ENCODE measurements at places on chromosomes 2 and 18.

- DNase-seq: no peak
Measured at GRCh38 chr2:131659168-131659572, 131.5 kb downstream of the CCDC74A start.

GRCh38 chr2:31031132-31031706 lies 107.0 kb downstream of the GALNT14 start:
- no peak for DNase-seq

DNA sequence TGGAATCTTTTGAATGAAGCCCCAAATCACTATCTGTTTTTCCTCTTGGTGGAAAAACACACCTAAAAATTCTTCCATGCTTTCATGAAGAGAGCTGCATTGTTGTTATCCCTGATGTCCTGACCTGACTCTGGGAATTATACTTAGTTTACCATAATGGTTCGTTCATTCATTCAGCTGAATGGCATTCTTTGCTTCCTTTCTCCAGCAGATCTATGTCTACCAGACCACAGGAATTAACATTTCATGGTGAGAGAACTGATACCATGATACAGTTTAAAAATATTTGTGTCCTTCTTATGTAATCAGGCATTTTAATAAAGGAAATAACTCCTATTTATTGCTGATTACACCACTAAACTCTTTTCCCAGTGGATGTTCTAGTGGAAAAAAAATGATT lies 11.1 kb upstream of the SLC4A10 start:
- no peak for DNase-seq

- DNase-seq: no peak
Measured at GRCh38 chr2:2757764-2758163, 426.7 kb upstream of the MYT1L start.

GRCh38 chr2:19140463-19141208 lies 217.8 kb downstream of the OSR1 start:
- no peak for DNase-seq

GRCh38 chr2:109364217-109364616 lies 235.2 kb downstream of the SH3RF3 start:
- DNase-seq: no peak

DNA sequence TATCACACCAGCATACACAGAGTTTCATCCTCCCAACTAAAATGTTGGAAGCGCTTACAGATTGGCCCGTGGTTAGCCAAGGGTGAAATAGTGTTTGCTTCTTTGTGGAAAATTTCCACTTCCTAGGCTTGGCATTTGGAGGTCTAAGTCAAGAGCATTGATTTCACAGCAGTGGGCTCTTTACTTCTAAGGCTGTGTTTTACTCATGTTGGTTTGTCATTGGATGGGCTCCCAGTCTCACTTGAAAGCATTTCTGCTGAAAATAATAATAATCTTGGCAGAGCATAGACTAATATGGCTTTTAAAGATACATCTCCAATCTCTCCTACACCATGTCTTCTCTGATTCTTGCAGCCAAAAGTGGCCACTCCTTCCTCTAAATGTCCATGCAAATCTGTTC lies 82.9 kb downstream of the DYNAP start:
- DNase-seq: no peak

GRCh38 chr18:67670024-67670543 lies 153.6 kb upstream of the DSEL start:
- no peak for DNase-seq

DNA sequence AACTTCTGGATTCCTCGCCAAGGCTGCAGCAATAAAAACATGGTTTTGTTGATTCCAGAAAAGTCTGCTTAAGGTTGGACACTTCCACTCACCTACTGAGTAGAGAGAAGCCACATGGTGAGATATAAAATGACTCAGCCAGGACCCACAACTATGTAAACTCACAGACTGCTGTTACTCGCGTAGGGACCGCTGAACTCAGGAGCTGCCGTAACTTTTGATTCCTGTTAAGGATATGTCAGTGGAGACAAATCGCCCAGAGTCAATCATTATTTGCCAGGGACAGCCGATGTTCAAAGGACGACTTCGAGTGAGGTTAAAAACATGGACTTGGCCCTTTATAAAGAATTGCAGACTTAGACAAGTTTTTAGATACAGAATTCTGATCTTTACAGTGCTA lies 25.6 kb downstream of the CYB5A start:
- DNase-seq: no peak

- no peak for DNase-seq
Measured at GRCh38 chr2:138269765-138270164, 231.8 kb upstream of the SPOPL start.

- DNase-seq: no peak
Measured at GRCh38 chr2:146324951-146325350, 1519.9 kb upstream of the ACVR2A start.

- no peak for DNase-seq
Measured at GRCh38 chr2:205678541-205679142, 3.7 kb upstream of the NRP2 start.
